ENCODE measurements at places on chromosomes 11 and 22. TPM values are rescaled to one million over a fixed set of nuclear protein-coding genes. Genes with fewer than 3 reads are reported as not detected.

DNA sequence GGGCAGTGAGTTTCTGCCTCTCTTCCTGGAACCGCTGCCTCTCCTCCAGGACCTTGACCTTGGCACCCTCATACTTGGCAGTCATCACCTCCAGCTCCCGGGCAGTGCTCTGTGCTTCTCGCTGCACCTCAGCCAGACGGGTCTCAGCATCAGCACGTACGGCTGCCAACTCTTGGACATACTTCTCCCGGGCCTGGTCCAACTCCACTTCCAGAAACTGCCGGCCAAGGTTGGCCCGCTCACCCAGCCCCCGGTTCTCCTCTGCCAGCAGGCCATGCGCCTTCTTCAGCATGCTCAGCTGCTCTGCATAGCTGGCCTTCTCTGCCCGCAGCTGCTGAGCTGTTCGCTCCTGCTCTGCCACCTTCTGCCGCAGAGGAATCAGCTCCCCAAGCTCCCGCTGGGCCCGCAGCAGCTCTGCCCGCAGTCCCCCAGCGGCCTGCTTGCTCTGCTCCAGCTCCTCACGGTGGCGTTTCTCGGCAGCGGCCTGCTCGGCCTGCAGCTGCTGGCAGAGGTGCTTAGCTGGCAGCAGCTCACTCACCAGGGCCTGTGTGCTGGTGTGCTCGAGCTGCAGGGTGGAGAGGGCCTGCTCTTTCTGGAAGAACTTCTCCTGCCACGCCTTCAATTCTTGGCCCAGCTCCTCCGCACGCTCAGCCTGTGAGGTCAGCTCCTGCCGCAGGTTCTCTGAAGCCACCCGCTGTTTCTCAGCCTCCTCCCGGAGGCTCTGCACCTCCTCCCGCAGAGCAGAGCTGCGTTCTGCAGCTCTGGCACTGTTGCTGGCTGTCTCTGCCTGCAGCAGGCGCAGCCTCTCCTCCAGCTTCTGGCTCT lies 14.4 kb downstream of the IL18BP start:
- no peak for DNase-seq

GRCh38 chr11:86251345-86251744 lies 6.8 kb downstream of the EED start:
- no peak for DNase-seq

DNA sequence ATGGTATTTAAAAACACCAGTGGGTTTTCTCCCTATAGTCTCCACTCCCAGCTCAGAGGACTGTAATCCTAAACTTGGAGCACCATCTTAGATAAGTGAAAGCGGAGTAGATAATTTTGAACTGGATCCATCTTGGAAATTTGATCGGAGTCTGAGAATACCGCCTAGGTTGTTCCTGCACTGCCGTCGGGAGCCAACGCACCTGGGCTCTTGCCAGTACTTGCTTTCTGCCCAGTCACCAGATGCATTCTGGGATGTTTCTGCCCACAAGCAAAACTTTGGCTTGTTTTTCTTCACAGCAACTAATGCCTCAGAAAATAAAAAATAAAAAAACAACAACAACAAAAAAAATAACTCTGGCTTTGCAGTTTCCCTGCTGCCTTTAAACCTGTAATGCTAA lies 113.0 kb upstream of the MTMR2 start:
- no peak for DNase-seq

- DNase-seq = no peak
Measured at GRCh38 chr22:30265131-30265720, 1.4 kb downstream of the OSM start.

- no peak for DNase-seq
Measured at GRCh38 chr11:120096369-120097191, 41.3 kb downstream of the TRIM29 start.

DNA sequence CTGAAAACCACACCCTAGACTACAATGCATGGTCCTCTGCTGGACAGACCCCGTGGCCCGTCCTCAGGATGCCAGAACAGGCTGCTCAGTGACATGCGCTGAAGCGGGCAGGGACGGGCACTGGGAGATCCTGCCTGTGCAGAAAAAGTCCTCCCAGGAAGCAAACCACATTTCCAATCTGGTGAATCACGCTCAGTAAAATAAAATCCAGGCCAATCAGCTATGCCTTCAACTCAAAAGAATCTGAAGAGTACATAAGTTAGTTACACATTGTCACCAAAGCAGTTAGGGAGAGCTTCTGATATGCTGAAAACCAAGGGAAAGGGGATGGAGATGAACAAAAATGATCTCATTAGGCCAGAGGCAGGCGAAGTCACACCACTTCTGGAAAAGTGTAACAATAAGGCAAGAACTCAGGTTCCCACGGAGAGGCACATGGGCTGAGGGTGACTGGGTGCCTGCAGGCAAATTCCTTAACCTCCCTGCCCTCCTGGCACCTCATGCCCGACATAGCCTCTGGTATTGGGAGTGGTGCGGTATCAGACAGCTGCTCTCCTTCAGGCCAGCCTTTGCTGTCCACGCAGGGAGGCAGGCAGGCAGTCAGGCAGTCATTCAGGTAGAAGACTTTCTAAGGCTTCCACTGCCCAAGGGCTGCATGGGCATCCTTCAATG lies 66.4 kb downstream of the APOL5 start:
- DNase-seq = no peak

- DNase-seq = no peak
Measured at GRCh38 chr22:27510024-27510423, 291.5 kb downstream of the MN1 start.

DNA sequence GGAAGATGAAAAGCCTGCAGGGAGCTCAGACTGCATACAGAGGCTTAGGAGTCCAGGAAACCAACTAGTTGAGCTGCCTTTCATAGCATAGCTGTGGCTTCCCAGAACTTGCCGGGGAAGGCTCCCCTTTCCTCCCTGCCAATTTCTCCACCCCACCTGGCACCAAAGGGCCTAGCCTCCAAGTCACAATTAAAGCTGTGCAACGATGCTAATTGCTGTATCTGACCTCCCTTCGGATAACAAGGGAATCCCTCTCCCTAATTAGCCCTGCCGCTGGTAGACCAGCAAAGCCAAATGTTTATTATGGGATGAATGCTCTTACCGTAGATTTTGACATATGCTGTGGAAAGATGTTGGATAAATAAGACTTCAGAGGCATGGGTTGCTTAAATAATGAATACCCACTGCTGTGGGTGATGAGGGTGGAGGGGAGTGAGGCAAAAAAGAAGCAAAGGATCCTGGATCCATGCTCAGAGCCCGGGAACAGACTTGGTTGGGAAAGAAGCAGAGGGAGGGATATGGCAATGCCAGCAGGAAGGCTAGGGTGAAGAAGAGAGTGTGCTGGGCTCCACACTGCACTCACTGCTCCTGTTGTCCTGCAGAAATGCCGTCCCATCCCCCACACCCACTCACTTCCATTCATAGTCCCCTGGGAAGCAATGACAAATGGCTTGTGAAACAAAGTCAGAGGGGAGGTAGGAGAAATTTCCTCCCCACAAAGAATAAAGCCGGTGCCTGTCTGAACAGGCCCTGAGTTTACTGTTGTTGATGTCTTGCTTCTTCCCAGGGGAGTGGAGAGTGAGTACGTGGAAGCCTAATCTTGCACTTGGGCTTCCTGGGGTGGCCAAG lies 608.1 kb upstream of the CADM1 start:
- no peak for DNase-seq

DNA sequence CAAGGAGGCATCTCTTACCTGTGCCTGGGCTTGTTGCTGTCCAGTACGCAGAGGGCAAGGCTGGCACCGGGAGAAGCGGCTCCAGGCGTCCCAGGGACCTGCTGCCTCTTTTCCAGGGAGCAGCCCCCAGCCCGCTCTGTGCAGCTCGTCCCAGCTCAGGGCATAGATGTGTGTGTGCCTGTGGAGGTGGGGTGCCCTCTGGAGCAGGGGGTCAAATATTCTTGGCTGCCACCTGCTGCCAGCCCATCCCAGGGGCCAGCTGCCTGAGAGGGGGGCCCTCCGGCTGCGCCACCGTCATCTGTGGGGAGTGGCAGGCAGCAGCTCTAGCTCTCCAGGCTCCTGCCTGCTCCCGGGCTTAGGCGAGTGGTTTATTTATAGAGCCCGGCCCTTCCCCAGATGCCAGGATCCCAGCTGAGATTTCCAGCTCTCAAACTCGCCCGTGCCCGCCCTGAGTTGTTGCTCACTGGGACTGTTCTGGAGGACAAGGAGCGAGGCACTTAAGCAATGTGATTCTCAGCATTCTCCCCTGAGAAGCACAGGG lies 87.5 kb downstream of the RTL6 start:
- no peak for DNase-seq

The ADM2 gene
- 0.44 TPM for polyA plus RNA-seq

The GGTLC2 gene
- not detected for polyA plus RNA-seq

The TMA7B gene
- 2.6 TPM for polyA plus RNA-seq

Data from naive thymus-derived CD4-positive, alpha-beta T cell (primary cell).